ENCODE measurements at places on chromosomes 7 and 10. TPM values are rescaled to one million over a fixed set of nuclear protein-coding genes. Genes with fewer than 3 reads are reported as not detected.

Gene FOXP2
- total RNA-seq = 0.46 TPM

Gene SLC4A2
- 55.0 TPM for total RNA-seq

Gene VPS37D
- total RNA-seq = 2.3 TPM

Gene FBXL13
- total RNA-seq = 0.21 TPM

Gene CUL2
- total RNA-seq = 17.7 TPM

Gene ITPRID1
- not detected for total RNA-seq

Gene PCLO
- total RNA-seq = 3.1 TPM

Gene HERPUD2
- 19.8 TPM for total RNA-seq

Gene ENKUR
- not detected for total RNA-seq

Gene STOX1
- total RNA-seq = 0.14 TPM

Gene PNLIPRP3
- total RNA-seq = 13.5 TPM

Gene UCN3
- total RNA-seq = not detected
